ENCODE measurements at places on chromosomes 7 and 10.

GRCh38 chr10:43202224-43202656, 64.0 kb downstream of the CSGALNACT2 start:
- DNase-seq = peak; percentile 44

- no peak for DNase-seq
Observed at GRCh38 chr7:80740778-80741545, 102.5 kb downstream of the CD36 start.

DNA sequence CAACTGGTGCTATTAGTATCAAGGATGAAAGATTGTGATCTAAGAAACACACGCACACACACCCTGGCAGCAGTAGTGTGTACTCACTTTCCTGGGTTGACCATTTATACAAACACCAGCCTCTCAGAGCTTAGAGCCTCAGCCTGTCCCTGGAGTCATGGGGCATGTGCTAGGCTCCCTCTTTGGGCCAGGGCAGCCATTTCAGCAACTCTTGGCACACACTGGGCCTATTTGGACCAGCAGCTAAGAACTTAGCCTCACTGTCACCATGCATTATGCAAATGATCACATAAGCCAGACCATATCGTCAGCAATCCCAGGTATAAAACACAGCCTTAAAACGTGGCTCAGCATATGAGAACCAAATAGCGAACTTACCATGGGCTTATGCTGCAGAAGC, 51.3 kb downstream of the GLI3 start:
- DNase-seq = no peak

- no peak for DNase-seq
Observed at GRCh38 chr10:131282961-131283360, 28.6 kb downstream of the TCERG1L start.

DNA sequence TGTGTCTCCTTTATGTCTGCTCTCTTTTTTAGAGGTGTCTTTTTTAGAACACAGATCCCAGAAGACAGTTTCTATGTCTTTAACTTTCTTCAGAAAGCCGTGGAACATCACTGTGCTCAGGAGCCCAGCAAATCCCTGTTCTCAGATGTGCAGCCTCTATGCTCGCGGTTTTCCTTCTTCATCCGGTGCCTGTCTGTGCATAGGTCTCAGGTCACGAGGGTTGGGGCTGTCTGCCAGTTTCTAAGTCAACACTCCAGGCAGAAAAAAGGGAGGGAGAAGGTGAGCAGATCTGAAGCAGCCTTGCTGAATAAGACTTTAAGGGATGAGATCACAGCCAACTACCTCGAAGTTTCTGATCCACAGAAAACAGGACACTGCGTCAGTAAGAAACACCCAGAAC, 68.5 kb downstream of the CRTAC1 start:
- DNase-seq = no peak

DNA sequence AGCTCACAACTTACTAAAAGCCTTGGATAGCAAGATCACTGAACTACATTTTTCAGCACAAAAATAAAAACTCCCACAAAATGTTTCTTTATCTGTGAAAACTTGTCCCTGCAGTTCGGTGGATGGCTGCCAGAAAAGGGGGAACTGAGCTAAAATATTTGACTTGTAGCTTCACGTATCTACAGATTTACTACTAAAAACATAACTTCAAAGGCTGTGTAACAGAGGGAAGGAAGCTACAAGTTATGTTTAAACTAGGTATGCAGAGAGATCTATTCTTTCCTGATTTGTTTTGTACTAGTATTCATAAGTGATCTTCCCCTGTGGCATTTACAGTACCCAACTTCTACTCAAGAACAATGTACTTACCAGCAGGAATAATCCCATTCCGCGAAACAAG, 25.1 kb downstream of the SGCE start:
- no peak for DNase-seq

GRCh38 chr7:5553298-5553877, 129.8 kb upstream of the TNRC18 start:
- DNase-seq = no peak

DNA sequence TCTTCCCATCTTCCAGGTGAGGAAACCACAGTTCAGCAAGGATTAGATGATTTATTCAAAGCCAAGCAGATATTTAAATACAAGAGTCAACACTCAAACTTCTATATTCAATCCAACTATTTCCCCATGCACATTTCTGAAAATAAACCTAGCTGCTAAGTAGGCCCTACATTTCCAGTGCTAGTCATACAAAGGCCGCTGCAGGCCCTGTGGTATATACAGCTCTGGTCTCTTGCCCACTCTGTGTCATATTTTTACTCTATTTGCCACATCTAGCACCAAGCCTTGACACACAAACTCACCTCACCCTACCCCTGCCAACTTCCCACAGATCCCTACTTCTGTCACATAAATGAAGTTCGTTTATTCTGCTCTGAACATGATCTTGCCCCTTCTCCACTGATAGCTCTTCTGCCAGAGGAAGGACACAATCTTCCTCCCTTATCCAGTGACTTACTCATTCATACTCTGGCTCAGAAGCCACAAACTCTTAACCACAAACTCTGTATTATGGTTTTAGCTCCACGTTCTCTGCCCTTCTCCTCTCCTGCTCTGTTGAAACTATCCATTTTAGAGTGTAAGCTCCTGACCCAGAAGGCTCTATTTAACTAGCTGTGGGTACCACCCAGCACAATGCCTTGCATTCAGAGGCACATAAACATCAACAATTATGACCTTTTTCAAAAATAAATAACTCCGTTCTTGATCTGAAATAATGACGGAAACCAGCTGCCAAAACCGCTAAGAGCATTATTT, 180.7 kb downstream of the CPEB3 start:
- peak; percentile 84 for DNase-seq

DNA sequence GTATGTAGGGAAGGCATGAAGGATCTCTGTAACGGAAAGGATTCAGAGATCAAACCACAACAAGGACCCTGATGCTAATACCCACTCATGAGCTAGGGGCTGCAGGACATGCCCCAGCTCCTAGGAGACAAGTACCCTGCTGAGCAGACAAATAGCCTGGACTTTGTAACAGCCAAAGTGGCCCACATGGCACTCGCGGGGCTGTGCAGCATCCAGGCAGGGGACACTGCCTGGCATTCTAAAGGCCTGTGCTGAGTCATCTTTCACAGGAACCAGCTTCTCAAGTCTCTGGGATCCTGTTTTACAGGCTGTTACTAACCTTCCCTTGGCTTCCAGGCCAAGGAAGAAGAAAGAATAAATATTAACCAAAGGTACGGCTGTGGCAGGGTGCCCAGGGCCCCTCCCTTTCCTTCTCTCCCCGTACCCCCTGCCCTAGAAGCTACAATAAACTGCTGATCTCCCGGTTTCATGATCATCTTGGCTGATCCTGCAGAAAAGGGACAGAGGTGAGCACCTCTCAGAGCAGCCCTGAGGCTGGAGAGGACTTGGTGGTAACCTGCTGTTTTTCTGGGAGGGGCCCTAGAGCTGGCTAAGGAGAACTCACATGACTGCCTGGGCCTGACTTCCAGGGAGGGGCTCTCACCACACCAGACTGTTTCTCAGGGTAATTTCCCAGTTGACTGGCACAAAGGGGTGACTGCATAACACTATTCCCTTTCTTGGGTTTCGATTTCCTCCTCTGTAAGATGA, 4.2 kb upstream of the RPEL1 start:
- DNase-seq = peak; percentile 46

DNA sequence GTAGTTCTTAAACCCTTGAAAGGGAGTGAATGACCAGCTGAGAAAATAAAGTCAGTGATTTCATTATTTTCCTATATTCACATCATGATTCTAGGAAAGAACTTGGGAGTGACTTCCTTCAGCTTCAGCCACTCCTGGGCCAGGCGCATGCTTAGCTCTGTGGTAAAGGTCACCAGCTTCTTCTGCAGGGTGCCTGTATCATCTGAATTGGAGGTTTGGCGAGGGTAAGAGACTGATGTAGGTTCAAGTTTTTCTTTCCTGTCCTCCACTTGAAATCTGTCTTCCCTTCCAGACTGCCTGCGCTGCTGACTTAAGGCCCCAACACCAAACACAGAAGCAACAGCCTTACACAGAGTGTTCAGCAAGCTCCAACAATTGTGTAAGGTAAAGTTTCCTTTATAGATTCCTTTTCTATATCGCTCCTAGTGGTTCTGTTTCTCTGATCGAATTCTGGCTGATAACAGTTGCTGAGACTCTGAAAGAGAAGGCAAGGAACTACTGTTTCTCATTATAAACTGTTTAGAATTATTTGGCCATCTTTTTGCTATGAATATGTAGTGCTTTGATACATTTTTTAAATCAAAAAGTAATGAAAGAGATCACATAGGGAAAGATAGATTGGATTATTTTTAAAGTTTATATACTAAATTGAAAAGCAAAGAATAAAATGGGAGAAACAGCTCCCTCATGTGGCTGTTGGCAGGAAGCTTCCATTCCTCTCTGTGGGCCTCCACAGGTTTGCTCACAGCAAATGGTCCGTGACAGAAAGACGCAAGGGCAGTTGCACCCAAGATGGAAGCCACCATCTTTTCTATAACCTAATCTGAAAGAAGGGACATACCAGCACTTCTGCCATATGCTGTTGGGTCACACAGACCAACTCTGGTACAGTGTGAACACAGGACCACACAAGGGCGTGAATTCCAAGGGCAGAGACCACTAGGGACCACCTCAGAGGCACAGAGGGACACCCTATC, 14.0 kb downstream of the GATAD1 start:
- peak; percentile 8 for DNase-seq

- no peak for DNase-seq
Observed at GRCh38 chr7:151570366-151570915, 50.7 kb upstream of the RHEB start.

GRCh38 chr10:102324061-102324460, 71.4 kb upstream of the NFKB2 start:
- DNase-seq = no peak

GRCh38 chr7:30176463-30177109, 41.8 kb downstream of the MTURN start:
- DNase-seq = peak; percentile 55

DNA sequence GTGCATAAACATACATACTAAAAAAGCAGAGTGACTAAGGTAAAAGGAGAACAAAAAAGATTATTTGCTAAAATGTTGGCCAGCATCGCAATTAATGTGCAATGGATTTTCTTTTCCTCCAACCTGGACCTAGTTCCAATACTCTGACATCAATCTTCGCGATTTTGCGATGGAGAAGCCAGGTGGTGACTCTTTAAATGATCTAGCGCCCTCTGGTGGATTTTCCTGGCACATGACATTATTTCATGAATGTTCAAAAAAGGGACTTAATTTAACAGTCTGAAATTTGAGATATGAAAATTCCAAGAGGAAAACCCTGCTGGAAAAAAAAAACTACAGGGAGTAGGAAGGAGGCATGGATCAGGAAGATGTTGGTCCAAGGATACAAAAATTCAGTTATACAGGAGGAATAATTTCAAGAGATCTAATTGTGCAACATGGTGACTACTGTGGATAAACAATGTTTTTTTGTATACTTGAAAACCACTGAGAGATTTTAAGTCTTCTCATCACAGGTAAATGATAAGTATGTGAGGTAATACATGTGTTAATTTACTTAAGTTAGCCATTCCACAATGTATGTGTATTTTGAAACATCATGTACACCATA, 4.3 kb upstream of the KCNMA1 start:
- peak; percentile 54 for DNase-seq

DNA sequence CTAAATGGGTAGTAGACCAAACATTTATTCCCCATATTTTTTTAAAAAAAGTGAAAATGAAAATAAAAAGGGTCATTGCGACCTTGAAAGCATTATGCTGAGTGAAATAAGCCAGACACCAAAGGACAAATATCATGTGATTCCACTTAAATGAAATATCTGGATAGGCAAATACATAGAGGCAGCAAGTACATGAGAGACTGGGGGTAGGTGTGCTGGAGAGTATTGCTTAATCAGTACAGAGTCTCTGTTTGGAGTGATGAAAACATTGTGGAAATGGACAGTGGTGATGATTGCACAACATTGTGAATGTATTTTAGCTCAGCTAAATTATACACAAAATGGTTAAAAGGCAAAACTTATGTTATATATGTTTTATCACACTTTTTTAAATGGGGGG, 169.4 kb downstream of the AKR1D1 start:
- DNase-seq = peak; percentile 75

- DNase-seq = no peak
Observed at GRCh38 chr7:106964466-106964865, 80.0 kb upstream of the PRKAR2B start.

- DNase-seq = no peak
Observed at GRCh38 chr10:6951732-6952131, 371.7 kb upstream of the PRKCQ start.

DNA sequence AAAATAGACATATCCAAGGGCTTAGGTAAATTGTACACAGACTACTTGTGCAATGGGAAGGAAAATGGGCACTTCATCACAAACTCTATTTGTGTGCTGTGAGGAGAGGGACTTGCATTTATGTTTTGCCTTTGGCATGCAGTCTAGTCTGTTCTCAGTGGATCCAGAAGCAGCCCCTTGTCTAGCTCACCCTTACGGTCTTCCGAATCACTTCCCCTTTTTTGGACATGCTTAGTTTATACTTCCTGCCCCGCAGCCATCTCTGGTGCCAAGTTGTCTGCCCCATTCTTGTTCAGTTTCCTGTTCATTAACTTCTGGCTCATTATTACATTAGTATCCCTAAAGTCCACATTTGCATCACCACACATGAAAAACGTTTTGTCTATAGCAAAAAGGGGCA, 161.6 kb downstream of the NRCAM start:
- DNase-seq = peak; percentile 85

- DNase-seq = no peak
Observed at GRCh38 chr7:100024020-100024619, 8.7 kb downstream of the ZKSCAN1 start.

- DNase-seq = peak; percentile 13
Observed at GRCh38 chr10:78628976-78629375, 439.8 kb upstream of the ZMIZ1 start.

DNA sequence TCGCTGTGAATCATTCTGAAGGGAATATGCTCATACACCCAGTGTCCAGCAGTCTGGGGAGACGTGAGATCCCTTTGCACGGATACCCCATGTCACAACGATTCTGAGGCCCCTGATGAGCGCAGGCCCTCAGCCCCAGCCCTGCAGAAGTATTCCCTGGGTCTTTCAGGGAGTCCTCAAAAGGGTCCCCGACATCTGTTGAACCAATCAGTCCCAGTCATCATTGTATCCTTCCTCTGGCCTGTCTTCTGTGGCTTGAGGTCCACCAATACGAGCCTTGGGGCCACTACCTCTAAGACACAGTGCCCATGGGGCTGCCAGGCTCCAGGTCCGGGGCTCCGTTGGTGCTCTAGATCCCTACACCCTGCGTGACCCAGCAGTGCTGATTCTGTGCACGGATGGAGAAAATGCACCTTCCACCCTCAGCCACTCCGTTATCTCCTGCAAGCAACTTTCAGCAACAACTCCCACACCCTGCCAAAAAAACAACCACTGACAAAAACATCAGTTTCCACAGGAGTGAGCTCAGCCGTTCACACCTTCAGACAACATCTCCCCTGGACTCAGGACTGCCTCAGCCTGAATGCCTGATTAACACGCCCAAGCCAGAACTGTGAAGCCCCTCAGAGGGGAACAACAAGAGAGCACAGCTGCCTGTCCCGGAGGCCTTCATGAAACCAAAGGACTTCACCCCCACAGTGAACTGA, 46.9 kb upstream of the KDM7A start:
- no peak for DNase-seq
